ENCODE measurements at places on chromosomes 2 and 18.

DNA sequence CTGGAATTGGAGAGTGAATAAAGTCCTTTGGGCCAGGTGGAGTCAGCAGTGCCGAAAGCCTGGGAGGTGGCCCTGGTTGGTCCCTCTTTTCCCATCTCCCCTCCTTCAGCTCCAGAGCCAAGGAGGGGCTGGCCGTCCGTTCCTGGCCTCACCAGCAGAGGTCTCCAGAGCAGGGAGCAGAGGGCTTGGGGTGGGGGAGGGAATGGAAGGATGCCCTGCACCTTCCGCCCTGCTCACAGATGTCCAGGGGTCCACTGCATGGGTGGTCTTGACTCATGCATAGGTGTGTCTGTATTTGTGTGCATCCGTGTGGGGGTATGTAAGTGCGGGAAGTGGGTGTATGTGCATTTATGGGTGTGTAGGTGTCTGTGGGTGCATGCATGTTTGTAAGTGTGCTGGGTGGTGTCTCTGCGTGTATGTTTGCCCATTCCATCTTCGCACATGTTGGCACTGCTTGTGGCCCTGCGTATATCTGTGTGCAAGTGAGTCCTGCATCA is 201.8 kb downstream of the ZFP36L2 start:
- no peak for DNase-seq

DNA sequence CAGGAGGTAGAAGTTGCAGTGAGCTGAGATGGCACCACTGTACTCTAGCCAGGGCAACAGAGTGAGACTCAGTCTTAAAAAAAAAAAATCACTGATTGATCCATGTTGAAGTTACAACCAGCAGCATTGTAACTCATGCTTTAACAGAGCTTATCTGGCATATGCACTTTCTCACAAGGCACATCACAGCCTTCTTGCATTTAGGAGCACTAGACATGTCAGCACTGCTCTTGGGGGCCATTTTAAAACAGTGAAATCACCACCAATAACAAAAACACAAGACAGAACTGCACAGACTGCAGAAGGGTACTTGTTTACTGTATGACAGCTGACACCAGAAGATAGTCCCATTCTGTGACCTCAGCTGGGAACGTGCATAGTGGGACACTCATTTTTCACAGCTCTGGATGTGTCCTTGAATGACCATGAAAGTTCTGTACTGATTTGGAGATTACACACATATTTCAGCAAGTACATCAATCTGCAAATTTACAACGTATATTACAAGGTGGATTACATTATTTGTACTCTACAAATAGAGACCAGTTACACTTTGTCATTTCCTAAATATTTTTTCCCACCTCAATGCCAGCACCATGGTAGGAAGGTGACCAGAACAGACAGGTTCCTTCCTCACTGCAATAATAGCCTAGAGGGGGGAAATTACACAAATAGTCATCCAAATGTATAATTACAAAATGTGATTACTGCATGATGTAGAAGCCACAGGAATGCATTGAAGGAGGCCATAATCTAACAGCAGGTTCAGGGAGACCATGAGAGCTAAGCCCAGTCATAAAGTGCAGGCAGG is 35.1 kb downstream of the CCBE1 start:
- no peak for DNase-seq

- DNase-seq, result no peak
Measured at GRCh38 chr2:65658881-65659280, 226.5 kb upstream of the SPRED2 start.

DNA sequence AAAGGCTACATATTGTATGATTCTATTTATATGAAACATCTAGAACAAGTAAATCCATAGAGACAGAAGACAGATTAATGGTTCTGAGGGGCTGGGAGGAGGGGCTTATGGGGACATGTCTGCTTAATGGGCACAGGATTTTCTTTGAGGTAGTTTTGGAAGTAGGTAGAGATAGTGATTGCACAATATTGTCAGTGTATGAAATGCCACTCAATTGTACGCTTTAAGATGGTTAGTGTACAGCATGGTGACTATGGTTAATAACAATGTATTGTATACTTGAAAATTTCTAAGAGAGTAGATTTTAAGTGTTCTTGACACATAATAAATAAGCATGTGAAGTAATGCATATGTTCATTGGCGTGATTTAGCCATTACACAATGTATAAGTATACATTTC is 68.4 kb downstream of the SP3 start:
- no peak for DNase-seq

GRCh38 chr2:85135660-85135914 is 2.4 kb downstream of the TCF7L1 start:
- no peak for DNase-seq

DNA sequence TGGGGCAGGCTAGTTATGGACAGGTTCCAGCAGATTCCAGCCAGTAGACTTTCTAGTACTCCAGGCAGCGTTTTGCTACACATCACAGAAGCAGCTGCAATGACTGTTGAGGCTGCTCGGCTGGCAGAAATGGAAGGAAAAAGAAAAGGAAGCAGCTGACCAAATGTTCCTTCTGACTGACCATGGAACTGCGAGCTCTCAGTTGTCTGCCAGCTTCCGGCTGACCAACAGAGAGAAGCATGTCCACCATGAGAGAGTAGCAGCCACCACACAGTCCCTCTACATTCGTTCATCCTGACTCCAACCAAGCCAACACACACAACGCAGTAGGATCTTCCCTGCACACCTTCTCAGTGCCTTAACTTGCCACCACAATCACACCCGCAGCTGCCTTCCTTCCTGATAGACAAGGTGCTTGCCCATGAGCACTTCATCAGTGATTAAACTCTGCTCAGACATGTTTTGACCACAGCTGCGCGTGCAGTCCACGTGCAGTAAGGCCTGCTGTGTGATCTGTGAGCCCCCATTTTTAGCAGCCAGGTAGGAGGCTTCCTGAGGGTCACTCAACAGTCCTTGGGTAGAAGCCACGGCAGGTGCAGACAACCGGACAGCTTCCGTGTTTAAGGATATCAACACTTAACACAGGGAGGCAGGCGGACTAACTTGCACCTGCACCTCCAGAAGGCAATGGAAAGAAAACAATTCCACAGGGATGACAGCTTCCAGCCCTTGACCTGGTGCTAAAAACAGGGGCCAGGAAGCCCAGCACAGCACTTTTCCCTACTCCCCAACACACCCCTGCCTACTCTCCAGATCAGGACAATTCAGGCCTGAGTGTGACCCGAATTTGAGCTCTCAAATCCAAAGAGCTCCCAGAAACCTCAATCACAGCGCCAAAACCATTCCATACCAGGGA is 996 bp downstream of the TGFBRAP1 start:
- DNase-seq, result no peak

GRCh38 chr2:19367326-19367725 is 8.9 kb upstream of the OSR1 start:
- DNase-seq, result no peak

DNA sequence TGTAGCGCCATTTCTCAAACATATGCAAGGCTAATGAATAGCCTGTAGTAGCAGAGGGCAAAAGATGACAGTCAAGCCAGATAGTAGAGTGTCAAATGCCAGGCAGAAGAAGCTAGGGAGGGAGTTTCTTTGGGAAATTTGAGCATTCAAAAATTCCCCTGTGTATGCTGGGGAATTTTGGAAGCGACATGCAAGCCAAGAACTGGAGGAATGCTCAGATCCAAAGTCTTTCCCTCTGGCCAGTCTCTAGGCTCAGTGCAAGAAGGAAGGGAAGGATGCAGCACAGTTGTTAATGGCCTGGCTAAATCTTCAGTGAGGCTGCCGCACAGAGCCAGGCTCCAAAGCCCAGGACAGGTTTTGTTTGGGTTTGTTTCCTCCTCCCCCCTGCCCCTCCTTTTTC is 59.9 kb downstream of the ATP9B start:
- no peak for DNase-seq

DNA sequence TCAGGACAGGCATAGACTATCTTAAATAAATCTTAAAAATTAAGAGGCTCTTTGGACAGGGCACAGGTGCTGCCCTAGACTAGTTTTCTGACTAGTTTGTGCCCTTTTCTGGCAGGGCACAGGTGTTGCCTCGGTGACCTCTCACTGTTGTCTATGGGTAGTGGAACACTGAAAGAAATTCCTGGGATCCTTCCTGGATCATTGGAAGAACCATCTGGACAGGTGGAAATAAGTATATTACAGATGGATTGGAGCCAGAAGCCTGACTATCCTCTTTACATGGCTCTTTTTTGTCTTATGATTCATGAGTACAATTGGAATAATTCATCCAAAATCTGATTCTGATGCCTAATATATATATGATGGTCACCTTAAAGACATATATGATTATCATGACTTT is 286.6 kb downstream of the RIT2 start:
- DNase-seq, result no peak

DNA sequence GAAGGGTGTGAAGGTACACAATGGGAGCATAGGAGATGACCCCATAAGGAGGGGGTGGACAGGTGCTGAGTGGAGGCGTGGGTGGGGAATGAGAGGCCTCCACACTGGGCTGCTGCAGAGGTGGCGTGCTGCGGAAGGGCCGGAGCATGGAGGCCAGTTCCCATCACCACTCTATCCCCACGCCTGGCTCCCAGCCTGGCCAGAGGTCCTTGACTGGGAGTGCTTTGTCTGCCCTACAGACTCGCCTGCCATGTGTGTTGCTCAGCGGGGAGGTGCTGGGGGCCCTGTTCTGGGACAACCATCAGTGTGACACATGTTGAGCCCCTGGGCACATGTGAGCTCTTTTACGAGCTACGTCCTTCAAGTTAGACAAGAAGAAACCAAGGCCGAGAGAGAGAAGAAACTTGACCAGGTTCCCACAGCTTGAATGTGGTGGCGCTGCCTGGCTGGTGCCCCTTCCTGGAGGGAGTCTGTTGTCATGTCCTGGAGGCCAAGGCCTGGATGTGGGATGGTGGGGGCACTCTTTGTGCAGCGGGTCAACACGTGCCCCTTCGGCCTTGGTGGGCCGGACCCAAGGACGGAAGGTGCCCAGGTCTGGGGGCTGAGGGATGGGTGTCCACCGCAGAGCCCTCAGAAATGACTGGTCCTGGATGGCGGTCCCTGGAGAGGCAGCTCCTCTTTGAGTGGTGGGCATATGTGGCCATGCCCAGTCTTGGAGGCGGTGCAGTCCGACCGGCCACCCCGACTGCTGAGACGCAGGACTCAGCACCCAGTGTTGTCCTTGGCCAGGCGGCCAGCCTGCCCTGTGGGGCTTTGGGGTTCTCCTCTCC is 1.2 kb upstream of the INPP5D start:
- DNase-seq, result no peak

- no peak for DNase-seq
Measured at GRCh38 chr18:78981989-78982620, 2.5 kb downstream of the SALL3 start.

- no peak for DNase-seq
Measured at GRCh38 chr2:73856214-73856613, 27.5 kb downstream of the STAMBP start.

DNA sequence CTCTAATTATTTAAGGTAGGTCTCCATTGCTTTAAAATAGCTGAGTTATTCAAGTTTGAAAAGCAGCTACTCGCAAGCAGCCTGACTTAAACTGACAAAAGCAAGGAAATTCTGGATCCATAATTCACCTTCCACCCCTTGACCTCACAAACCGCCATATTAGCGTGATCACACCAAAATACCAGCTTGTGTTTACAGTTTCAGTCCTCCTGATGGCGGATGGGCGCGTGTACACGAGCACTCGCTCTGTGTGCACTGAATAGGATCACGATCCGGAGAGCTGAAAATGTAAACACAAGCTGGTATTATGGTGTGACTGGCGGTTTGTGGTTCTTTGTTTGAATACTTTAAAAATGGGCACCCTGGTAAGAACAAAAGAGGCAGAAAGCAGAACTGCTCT is 42.4 kb upstream of the PSMD14 start:
- no peak for DNase-seq

DNA sequence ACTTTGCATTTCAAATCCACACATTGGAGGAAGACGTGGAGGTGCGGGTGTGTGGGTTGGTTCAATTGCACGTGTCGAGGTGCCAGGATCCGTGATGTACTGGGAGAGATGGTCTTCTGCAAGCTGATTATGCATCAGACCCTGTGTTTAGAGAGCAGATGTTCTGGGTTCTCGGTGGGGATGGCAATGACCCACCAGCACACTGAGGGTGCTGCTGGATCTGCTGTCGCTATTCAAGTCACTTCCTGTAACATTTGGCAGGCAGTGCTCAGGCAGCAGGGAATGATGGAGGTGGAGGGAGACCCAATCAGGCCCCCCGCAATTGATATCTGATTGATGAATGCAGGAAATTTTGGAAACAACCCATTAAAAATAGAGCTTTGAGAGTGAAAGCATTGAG is 830.1 kb upstream of the POU3F3 start:
- no peak for DNase-seq

- no peak for DNase-seq
Measured at GRCh38 chr2:182144776-182145165, 159.1 kb downstream of the PPP1R1C start.

Data from stimulated activated CD8-positive, alpha-beta memory T cell treated with anti-CD3 and anti-CD28 coated beads, Interleukin-7, amount 100 ng/mL, for 4 hours (primary cell).